Tibial artery (tissue), 4 donors: ENCODE measurements at places on chromosomes 5 and 9.

DNA sequence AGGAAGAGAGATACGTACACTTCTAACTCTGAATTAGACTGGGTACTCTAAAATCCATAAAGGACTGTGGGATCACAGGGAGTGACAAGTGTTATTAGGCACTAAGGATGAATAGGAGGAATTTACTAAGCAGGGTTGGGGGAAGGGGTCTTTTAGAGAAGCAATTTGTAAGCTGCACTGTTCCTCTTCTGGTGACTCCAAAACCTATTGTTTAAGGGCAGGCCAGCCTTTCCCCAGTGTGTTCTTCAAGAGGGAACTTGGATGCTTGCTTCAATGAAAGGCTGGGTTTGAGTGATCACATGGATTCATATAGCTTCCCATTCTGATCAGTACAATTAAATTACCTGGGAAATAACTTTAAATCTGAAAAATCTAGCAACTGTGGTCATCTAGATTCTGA, 71.8 kb downstream of the STX17 start:
- DNase-seq = no peak

DNA sequence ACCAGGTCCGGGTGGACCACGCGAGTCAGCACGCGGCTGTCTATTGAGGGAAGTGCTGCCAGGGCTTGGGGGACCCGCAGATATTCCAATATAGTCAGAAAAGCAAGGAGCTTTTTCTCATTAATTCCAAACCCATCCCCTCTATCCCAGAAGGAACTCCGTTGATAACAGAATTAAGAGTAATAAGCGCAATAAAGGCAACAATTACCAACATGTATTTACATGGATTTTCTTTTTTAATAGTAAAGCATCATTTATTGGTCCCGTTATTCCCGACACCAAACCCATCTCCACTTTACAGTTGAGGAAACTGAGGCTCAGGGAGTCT, 7.7 kb downstream of the PHF19 start:
- no peak for DNase-seq

DNA sequence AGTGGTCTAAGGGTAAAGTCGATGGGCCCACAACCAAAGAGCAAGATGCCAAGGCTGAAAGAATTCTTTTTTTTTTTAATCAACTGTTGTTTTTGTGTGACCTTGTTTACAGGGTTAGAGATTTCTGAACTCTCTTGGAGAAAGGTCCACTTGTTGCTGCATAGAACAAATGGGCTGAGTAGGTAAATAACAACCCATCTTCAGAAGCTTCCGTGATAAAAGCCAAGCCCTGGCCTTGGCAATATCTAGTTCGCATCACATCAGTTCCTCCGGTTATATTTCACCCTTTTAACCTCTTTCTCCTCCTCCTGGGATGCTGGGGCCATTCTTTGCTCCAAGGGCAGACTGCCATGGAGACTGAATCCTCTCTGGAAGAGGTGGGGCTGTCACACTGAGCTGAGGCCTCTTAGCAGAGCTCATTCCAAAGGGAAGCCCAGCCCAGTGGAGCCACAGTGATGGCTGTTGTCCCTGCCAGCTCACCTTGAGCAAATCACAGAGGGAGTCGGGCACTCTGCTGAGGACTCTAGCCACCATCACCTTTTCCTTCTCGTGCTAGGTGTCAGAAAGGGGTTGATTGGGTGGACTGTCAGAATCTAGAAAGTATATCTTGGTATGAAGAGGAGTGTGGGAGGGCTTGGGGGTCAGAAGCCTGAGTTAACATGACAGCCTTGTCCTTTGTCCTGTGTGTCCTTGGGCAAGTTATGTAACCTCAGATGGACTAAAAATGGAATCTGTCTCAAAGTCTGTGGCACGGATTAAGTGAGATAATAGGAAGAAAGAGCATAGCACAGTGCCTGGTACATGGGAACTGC, 17.9 kb downstream of the ANKRD55 start:
- no peak for DNase-seq

GRCh38 chr9:100030548-100030947, 68.3 kb downstream of the ERP44 start:
- no peak for DNase-seq

- DNase-seq = no peak
Measured at GRCh38 chr9:5835808-5836207, 2.9 kb upstream of the ERMP1 start.

- DNase-seq = no peak
Measured at GRCh38 chr9:89626741-89627265, 22.0 kb downstream of the GADD45G start.

DNA sequence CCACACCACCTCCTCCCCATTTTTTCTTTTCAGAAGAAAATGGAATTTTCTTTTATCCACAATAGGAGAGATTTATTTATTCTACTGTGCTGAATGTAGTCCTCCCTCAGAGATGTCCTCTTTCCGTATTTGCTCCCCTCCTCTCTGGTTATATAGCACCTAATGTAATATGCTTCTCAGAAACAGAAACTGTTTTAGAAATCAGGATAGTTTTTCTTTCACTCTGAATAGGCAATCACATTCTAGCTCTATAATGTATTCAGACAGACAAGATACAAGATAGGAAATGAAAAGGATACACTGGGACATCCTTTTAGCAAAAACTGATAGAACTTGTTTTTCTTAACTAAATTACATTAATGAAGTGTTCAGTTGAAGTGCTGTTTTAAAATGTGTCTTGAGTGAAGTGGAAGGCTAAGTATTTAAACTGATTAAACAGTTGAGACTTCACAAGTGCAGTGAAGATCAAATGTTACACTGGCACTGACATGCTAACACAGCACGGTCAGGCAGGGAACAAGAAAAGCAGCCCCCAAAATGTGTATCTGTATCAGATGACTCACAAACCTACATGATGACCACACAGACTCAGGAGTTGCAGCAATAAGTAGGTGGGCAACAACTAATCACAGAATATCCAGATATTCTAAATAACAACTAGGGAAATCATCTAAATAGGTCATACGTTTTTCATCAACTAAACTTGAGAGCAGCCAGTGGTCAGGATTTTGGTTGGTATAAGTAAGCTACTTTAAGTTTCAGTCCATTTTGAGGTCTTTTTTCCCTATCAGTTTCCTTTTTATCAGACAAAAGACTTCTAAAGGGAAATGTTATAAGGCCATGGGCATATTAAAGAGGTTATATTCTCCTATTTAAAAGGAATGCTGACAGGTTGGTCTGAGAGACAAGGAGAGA, 260.4 kb downstream of the MLLT3 start:
- DNase-seq = no peak

- DNase-seq = no peak
Measured at GRCh38 chr5:53601570-53601969, 41.1 kb downstream of the NDUFS4 start.

DNA sequence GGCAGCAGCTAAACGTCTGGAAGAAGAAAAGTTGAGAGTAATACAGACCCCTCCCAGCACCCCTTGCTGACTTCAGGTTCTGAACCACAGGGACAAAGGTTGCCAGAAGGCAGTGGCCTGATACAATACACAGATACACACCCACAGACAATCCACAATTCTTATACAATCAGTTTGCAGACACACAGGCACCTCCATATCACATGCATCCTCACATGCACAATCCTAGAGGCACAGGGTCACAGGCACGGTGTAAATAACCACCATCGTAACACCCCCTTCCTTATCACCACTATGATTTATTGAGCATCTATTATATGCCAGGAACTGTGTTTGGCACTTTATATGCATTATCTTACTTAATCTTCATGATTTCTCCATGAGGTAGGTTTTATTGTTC, 8.2 kb downstream of the CNTFR start:
- no peak for DNase-seq

- no peak for DNase-seq
Measured at GRCh38 chr9:69822116-69822750, 1.6 kb downstream of the CFAP95 start.

GRCh38 chr5:55030220-55030619, 6.2 kb downstream of the GZMK start:
- DNase-seq = no peak

DNA sequence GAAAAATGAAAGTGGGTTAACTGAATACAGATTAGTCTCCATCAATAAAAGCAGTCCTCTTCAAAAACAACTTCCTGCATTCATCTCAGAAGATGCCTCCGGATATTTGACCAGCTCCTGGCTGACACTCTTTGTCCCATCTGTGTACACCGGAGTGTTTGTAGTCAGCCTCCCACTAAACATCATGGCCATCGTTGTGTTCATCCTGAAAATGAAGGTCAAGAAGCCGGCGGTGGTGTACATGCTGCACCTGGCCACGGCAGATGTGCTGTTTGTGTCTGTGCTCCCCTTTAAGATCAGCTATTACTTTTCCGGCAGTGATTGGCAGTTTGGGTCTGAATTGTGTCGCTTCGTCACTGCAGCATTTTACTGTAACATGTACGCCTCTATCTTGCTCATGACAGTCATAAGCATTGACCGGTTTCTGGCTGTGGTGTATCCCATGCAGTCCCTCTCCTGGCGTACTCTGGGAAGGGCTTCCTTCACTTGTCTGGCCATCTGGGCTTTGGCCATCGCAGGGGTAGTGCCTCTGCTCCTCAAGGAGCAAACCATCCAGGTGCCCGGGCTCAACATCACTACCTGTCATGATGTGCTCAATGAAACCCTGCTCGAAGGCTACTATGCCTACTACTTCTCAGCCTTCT, 16.6 kb downstream of the F2R start:
- DNase-seq = no peak

GRCh38 chr9:129610473-129611306, 10.2 kb downstream of the C9orf50 start:
- peak; percentile 87 for DNase-seq

GRCh38 chr5:171953860-171954701, 52.4 kb downstream of the FBXW11 start:
- no peak for DNase-seq

GRCh38 chr5:151139015-151139414, 18.6 kb downstream of the ANXA6 start:
- no peak for DNase-seq

- DNase-seq = no peak
Measured at GRCh38 chr9:18855656-18856055, 177.4 kb downstream of the SAXO1 start.

GRCh38 chr5:117494188-117494587, 919.6 kb upstream of the SEMA6A start:
- no peak for DNase-seq

DNA sequence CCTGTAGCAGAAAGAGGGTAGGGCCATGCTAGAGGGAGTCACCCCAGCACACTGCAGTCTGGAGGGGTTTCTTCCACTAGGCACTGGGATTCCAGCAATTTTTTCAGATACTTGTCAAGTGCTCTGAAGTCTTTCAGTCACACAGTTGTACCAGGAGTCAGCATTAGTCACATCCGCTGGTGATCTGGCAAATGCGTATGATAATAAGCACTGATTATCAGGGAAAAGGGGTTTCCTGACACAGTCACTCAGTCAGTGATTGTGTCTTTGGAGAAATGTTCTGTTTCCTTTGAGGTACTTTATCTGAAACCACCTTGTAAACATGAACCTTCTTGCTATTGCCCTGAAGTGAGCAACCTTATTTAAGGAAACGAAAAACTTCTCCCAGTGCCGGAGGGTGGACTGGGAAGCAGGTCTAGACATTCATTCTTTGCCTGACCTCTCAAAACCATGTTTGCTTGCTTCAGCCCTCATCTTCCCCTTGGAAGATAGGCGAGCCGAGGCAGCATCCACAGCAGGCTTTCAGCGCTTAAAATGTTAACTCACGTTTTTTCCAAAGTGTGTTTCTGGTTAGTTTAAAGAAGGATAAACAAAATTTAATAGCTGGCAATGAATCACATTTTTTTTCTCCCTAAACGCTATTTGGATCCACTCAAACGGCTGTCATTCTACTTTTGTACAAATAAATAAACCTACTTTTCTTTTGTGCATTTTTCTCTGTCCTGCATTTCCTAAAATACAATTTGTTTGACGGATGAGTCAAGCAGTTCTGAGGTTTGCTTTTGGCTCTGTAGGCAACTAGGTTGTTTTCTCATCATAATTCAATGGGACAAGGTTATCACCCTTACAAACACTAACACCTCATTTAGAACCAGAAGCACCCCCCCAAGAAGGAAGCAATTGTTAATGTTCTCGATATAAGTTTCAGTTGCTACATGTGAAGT, 77.7 kb downstream of the FOXD1 start:
- no peak for DNase-seq

GRCh38 chr9:15529566-15530324, 19.0 kb upstream of the PSIP1 start:
- no peak for DNase-seq

- DNase-seq = no peak
Measured at GRCh38 chr9:85479305-85479704, 262.4 kb downstream of the AGTPBP1 start.

DNA sequence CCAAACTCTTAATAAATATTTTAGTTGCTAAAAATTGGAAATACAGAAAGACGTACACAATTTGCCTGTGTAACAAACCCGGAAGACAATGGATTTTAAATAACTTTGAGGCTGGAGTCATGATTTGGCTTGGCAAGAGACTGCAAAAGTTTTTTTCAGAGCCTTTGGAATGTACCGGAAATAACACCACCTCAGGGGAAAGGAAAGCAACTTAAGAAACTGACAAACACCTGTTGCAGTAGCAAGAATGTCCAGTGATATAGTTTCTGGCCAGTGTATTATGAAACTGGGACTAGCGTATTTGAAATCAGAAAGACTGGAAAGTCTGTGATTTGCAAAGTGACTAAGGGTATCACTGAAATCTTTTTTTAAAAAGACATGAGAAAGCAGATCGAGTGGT, 842 bp downstream of the MUSK start:
- no peak for DNase-seq

DNA sequence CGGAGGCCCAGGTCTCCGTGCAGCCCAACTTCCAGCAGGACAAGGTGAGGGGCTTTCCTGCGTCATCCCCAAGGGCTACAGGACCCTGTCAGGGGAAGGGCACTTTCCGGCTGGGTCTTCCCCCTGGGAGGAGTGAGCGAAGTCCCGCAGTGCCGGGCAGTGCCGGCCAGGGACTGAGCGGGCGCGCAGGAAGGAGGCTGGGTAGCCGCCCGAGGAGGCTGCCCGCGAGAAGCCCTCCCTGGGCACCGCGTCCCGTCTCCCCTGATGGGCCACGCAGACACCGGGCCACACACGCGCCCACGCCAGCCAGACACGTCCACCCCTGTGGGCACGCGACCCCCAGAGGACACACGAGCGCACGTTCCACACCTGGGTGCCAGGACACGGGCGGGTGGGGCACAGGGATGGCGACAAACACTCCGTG, 357 bp downstream of the PTGDS start:
- DNase-seq = no peak

- no peak for DNase-seq
Measured at GRCh38 chr5:107359916-107360234, 310.9 kb downstream of the EFNA5 start.

- DNase-seq = no peak
Measured at GRCh38 chr5:124232515-124232914, 513.9 kb downstream of the ZNF608 start.

- no peak for DNase-seq
Measured at GRCh38 chr5:57696389-57696769, 213.8 kb upstream of the ACTBL2 start.

- DNase-seq = no peak
Measured at GRCh38 chr9:16417749-16418148, 452.7 kb downstream of the BNC2 start.

GRCh38 chr5:81782811-81783210, 31.9 kb upstream of the SSBP2 start:
- DNase-seq = no peak

- no peak for DNase-seq
Measured at GRCh38 chr9:132125361-132125760, 36.5 kb upstream of the NTNG2 start.
